ENCODE measurements at places on chromosomes 13 and 19. TPM values are rescaled to one million over a fixed set of nuclear protein-coding genes. Genes with fewer than 3 reads are reported as not detected.

BCAM gene
- not detected for polyA plus RNA-seq

KIR2DL3 gene
- not detected for polyA plus RNA-seq

ZNF99 gene
- polyA plus RNA-seq, result not detected

DNASE2 gene
- polyA plus RNA-seq, result 49.5 TPM

CACNG8 gene
- polyA plus RNA-seq, result not detected

GGN gene
- polyA plus RNA-seq, result not detected

RFPL4AL1 gene
- not detected for polyA plus RNA-seq

BRSK1 gene
- polyA plus RNA-seq, result not detected

AP1M2 gene
- not detected for polyA plus RNA-seq

MAP4K1 gene
- 85.0 TPM for polyA plus RNA-seq

ITPKC gene
- polyA plus RNA-seq, result 5.7 TPM

RXFP2 gene
- polyA plus RNA-seq, result not detected

PSG1 gene
- not detected for polyA plus RNA-seq

ZNF492 gene
- 0.07 TPM for polyA plus RNA-seq

ZIC2 gene
- polyA plus RNA-seq, result not detected

CRX gene
- not detected for polyA plus RNA-seq

CYSLTR2 gene
- 0.37 TPM for polyA plus RNA-seq

IER2 gene
- 100 TPM for polyA plus RNA-seq

ZNF568 gene
- polyA plus RNA-seq, result 7.2 TPM

LILRA2 gene
- polyA plus RNA-seq, result 0.40 TPM

ATCAY gene
- not detected for polyA plus RNA-seq

STARD13 gene
- not detected for polyA plus RNA-seq

ERVV-1 gene
- polyA plus RNA-seq, result not detected

BEST2 gene
- polyA plus RNA-seq, result not detected

DCT gene
- polyA plus RNA-seq, result not detected

SYNGR4 gene
- polyA plus RNA-seq, result not detected

SPACA4 gene
- polyA plus RNA-seq, result not detected

PTPRH gene
- polyA plus RNA-seq, result not detected

PSG7 gene
- polyA plus RNA-seq, result not detected

HRC gene
- not detected for polyA plus RNA-seq

NFIX gene
- 1.5 TPM for polyA plus RNA-seq

NAPSA gene
- 1.3 TPM for polyA plus RNA-seq
